ENCODE measurements at places on chromosomes 5 and 9.

- no peaks in the 10 kb centered on the region for H3K4me1 ChIP-seq
- no peak overlapping the region for H3K4me3 ChIP-seq
- H3K36me3 ChIP-seq: no peaks in the 10 kb centered on the region
Observed at GRCh38 chr5:175688352-175689146, 30.7 kb downstream of the HRH2 start.

DNA sequence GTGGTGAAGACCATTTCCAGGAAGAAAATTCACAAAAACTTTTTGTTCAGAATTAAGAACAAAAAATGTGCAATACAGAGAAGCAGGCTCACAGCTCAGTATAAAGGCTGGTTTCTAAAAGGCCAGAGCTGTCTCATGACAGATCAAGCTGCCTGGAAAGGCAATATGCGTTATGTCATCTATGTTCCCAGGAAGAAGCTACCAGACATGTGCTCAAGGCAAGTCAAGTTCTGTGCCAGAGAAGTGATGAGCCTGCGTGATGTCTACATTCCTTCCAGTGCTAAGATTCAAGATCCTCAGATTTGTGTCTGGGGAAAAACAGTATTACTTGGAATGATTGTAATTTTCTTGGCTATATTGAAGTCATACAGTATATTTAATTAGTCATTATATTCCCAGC lies 104.3 kb downstream of the PDE4D start:
- peaks cover 40% of the 10 kb centered on the region for H3K4me1 ChIP-seq
- no peak overlapping the region for H3K27ac ChIP-seq
- H3K36me3 ChIP-seq: no peaks in the 10 kb centered on the region

- peaks cover 6% of the 10 kb centered on the region for H3K4me1 ChIP-seq
- H3K27ac ChIP-seq: no peak overlapping the region
- DNase-seq: peak; percentile 30
- H3K27me3 ChIP-seq: no peaks in the 10 kb centered on the region
- no peak overlapping the region for H3K4me3 ChIP-seq
Observed at GRCh38 chr9:122900791-122901190, 4.4 kb downstream of the RC3H2 start.

- no peaks in the 10 kb centered on the region for H3K36me3 ChIP-seq
- no peaks in the 10 kb centered on the region for H3K4me1 ChIP-seq
- H3K4me3 ChIP-seq: no peak overlapping the region
- H3K27me3 ChIP-seq: peaks cover 97% of the 10 kb centered on the region
Observed at GRCh38 chr5:173245319-173246134, 10.5 kb upstream of the NKX2-5 start.

- H3K4me1 ChIP-seq: no peaks in the 10 kb centered on the region
- H3K27me3 ChIP-seq: no peaks in the 10 kb centered on the region
- no peak overlapping the region for H3K27ac ChIP-seq
- H3K4me3 ChIP-seq: no peak overlapping the region
Observed at GRCh38 chr9:31445357-31445756, 939.1 kb upstream of the ACO1 start.

DNA sequence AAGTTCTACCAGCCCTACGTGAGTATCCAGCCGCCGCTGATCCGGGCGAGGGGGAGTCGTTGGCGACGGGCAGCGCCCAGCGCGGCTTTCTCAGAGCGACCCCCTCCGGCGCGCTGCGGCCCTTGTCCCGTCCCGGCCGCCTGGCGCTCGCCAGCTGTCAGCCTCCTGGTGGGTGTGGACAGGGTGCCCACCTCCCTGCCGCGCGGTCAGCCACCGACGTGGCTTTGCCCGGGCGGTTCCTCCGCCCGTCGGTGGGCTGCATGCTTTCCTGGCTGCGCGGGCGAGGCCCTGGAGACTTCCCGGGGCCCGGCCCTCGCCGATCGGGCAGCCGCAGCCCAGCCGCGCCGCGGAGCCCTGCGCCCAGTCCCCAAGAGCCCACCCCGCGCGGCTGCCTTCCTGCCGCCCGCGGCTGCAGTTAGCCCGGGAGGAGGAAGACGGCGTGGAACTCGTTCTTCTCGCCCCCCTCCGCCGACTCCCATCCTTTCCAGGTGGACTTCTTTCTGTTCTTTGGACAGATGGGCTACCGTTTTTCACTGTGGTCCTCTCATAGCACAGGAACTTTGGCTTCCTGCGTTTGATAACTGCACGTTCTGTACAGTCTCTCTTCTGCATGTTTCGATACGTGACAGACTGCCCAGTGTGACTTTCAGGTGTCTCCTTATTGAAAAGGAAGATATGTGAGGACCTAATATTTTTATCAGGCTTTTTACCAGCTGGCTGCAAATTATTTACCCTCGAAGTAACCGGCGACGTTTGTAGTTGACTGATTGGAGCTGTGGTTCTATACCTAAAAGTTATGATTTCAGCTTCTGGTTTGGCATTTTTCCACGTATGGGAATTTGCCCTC lies 577 bp downstream of the AP3S1 start:
- no peaks in the 10 kb centered on the region for H3K4me1 ChIP-seq
- H3K4me3 ChIP-seq: peak overlapping the region; percentile 92
- H3K27ac ChIP-seq: peak overlapping the region; percentile 94
- H3K27me3 ChIP-seq: no peaks in the 10 kb centered on the region
- peak; percentile 45 for DNase-seq
- no peaks in the 10 kb centered on the region for H3K36me3 ChIP-seq

DNA sequence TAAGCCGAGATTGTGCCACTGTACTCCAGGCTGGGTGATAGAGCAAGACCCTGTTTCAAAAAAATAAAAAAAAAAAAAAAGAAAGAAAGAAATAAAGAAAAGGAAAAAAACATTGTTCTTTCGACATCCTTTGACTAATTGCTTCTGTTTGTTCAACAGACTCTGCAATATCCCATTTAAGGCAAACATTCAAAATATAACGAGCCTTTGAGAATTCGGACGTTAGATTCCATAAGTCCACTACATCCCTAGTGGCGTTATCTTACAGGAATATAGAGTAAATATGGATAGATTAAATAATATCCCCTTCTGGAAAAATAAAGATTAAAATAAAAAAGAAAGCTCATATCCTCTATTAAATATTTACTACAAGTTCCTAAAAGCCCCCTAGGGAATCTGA lies 27.0 kb upstream of the HOMER1 start:
- no peaks in the 10 kb centered on the region for H3K36me3 ChIP-seq
- no peak overlapping the region for H3K27ac ChIP-seq
- no peak overlapping the region for H3K4me3 ChIP-seq

DNA sequence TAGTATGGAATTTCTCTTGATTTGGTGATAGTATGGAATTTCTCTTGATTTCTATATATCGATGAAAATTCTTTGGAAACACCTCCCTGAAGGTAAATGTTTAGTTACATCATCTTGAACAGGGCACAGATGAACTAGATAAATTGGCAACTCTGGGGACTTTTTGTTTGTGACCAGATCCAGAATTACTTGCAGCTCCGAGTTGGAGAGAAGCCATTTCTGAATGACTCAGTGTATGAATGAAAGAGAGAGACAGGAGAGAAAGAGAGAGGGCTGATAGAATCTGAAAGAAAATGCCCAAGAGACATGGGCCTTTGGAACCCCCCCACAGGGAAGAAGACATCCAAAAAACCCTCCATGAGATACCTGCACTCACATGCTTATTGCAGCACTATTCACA lies 14.1 kb downstream of the TNFSF15 start:
- no peaks in the 10 kb centered on the region for H3K27me3 ChIP-seq
- H3K36me3 ChIP-seq: no peaks in the 10 kb centered on the region
- no peak overlapping the region for H3K4me3 ChIP-seq

- no peak for DNase-seq
- no peak overlapping the region for H3K4me3 ChIP-seq
- peaks cover 79% of the 10 kb centered on the region for H3K27me3 ChIP-seq
- H3K27ac ChIP-seq: no peak overlapping the region
- H3K36me3 ChIP-seq: no peaks in the 10 kb centered on the region
- peaks cover 8% of the 10 kb centered on the region for H3K4me1 ChIP-seq
Observed at GRCh38 chr9:121443981-121444380, 55.7 kb downstream of the GGTA1 start.

DNA sequence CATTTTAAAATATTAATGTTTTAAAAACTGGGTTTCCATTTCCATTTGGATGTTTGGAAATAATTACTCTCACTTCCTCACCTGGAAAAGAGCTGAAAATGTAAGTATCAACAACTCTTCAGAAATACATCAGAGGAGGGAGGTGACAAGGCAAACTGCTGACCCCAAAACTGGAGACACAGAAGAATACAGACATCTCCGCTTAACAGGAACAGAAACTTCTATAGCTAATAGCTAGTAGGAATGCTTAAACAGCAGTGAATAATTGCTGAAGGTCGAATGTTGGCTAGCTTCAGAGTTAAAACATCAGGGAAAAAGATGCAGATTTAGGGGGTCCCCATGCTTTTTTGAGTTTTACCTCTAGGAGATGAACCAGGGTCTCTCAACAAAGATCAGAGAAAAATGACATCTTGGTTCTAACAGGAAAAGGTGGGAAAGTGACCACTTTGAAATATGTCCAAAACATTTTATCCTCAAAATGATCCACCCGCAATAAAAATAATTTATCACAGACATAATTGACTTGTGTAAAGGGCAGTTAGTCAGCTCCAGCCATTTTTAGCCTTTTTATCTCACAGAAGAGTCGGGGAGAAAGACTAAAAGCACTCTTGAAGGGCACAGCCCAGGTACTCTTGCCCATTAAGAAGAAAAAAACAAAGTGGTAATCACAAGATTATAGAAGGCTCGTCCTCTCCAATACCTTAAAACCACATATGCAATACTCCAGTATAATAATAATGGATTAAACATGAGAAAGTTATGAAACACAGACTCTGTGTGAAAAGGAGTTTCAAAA lies 1474.9 kb downstream of the EFNA5 start:
- no peak for DNase-seq
- no peak overlapping the region for H3K4me3 ChIP-seq
- H3K4me1 ChIP-seq: no peaks in the 10 kb centered on the region
- no peaks in the 10 kb centered on the region for H3K27me3 ChIP-seq

- DNase-seq: no peak
- H3K27ac ChIP-seq: no peak overlapping the region
- H3K27me3 ChIP-seq: no peaks in the 10 kb centered on the region
- no peaks in the 10 kb centered on the region for H3K4me1 ChIP-seq
- H3K4me3 ChIP-seq: no peak overlapping the region
Observed at GRCh38 chr5:9409413-9409960, 136.4 kb downstream of the SEMA5A start.

DNA sequence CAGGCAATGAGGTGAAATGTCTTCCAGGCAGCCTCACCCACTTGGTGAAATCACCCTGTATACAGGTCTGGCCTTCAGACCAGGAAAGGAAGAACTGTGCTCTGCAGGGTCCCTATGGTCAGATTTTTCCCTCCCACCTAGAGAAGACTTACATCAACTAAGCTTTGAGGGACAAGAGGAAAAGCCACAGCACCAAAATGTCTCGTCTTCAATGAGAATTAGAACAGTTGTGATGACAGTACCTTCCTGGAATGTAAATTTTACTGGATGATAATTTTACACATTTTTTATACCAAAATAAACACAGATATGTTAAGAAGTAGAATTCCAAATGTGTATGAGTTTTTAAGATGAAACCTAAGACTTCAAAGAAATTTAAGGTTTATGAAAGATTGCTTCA lies 283.9 kb downstream of the SPOCK1 start:
- H3K4me3 ChIP-seq: no peak overlapping the region
- no peaks in the 10 kb centered on the region for H3K27me3 ChIP-seq
- DNase-seq: no peak
- no peaks in the 10 kb centered on the region for H3K36me3 ChIP-seq
- H3K27ac ChIP-seq: peak overlapping the region; percentile 8

- H3K36me3 ChIP-seq: no peaks in the 10 kb centered on the region
- no peak for DNase-seq
- H3K4me3 ChIP-seq: no peak overlapping the region
- H3K27ac ChIP-seq: no peak overlapping the region
- H3K27me3 ChIP-seq: no peaks in the 10 kb centered on the region
- H3K4me1 ChIP-seq: no peaks in the 10 kb centered on the region
Observed at GRCh38 chr5:132024789-132025402, 13.4 kb upstream of the ACSL6 start.

- H3K27me3 ChIP-seq: no peaks in the 10 kb centered on the region
- no peaks in the 10 kb centered on the region for H3K4me1 ChIP-seq
- H3K36me3 ChIP-seq: no peaks in the 10 kb centered on the region
- DNase-seq: no peak
- no peak overlapping the region for H3K27ac ChIP-seq
Observed at GRCh38 chr9:36450110-36450732, 50.2 kb upstream of the RNF38 start.

DNA sequence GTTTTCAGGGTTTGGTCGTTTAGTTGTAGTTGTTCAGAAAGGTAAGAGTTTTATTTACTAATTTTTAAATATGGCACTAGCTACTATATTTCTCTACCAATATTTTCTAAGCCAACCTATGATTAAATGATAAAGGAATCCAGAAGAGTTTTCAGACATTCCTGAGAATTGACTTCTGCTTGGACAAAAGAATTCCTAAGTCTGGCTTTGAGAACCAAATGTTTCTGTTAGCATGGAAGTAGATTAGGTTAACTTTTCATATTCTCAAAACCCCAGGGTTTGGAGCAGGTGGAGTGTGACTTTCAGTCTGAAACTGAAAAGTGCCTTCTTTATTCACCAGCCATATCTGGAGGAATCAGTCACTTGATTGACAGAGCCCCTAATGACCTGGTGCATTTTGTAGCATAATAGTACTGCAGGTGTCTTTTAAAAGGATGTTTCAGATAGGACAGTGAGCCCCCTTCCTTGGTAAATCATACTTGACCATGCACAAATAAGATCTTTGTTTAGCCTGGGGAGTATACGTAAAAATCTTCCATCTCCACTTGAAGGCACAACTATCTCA lies 457.0 kb upstream of the ZNF462 start:
- no peak overlapping the region for H3K4me3 ChIP-seq
- no peaks in the 10 kb centered on the region for H3K4me1 ChIP-seq
- H3K27me3 ChIP-seq: no peaks in the 10 kb centered on the region

GRCh38 chr5:153960269-153961215 lies 78.2 kb downstream of the FAM114A2 start:
- H3K4me1 ChIP-seq: peaks cover 17% of the 10 kb centered on the region
- H3K27me3 ChIP-seq: no peaks in the 10 kb centered on the region
- no peaks in the 10 kb centered on the region for H3K36me3 ChIP-seq
- no peak overlapping the region for H3K27ac ChIP-seq
- DNase-seq: no peak

DNA sequence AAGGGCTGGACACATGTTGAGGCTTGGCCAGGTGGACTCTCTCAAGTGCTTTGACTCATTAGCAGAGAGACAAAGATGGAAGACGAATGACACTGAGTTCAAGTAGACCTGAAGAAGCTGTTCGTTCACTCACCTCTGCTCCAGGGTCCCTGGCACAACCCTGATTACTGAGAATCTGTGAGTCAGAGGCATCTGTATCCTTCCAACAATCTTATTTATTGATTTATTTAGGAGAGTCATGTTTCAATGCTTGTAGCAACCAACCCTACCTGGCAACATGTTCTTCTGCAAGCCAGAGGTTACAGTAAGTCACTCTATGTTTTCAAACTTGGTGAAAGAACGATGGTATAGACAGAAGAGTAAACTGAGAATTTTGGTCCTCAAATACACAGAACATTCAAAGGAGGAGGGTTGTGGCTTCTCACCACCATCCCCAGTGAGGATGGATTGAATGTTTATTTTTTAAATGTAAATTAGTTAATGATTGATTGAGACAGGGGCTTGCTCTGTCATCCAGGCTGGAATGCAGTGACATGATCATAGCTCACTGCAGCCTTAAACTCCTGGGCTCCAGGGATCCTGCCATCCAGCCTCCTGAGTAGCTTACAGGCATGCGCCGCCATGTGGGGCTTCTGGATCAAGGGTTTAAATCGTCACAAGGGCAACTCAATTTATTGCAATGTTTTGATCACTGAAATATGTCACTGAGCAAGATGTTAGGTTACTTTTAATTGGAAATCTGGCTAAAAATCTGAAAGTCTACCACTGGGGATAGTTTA lies 55.7 kb upstream of the CARTPT start:
- no peak for DNase-seq
- no peaks in the 10 kb centered on the region for H3K4me1 ChIP-seq
- no peak overlapping the region for H3K27ac ChIP-seq
- H3K36me3 ChIP-seq: no peaks in the 10 kb centered on the region

Measured in astrocyte (in vitro differentiated cells and primary cell).